Ascending aorta (tissue), 2 donors: ENCODE measurements at places on chromosomes 6 and 20. TPM values are rescaled to one million over a fixed set of nuclear protein-coding genes. Genes with fewer than 3 reads are reported as not detected.

DNA sequence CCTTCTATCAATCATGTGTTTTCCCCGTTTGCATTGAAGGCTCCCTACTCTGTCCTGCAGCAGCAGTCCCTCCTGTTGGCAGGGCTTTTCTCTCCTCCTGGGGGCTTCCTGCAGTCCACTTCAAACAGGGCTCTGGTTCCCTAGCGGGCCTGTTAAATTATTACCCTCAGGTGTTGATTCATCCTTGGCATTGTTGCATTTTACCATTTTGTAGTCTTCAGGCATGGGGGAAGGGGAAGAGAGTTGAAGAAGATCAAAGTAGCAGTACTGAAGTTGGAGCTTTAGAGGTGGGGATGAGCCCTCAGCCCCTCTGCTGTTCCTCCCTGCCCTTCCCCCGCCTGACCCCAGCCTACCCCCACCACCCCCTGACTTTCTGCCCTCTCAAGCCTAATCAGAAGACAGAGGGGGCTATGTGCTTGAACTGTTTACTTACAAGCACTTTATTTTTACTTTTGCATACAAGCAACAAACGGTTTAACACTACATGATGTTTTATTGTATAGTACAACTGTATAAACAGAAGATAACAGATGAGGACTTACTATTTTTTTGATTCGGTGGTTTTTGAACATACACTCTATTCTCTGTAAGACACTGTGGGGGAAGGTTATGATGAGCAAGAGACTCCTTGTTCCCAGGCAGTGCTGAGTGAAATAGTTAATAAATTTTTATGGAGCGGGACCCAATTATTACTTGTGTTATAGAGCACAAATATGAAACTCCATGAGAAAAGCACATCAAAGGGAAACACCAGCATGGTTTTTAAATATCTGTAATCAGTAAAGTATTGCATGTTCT lies 169.7 kb downstream of the EYA4 start:
- DNase-seq, result no peak

DNA sequence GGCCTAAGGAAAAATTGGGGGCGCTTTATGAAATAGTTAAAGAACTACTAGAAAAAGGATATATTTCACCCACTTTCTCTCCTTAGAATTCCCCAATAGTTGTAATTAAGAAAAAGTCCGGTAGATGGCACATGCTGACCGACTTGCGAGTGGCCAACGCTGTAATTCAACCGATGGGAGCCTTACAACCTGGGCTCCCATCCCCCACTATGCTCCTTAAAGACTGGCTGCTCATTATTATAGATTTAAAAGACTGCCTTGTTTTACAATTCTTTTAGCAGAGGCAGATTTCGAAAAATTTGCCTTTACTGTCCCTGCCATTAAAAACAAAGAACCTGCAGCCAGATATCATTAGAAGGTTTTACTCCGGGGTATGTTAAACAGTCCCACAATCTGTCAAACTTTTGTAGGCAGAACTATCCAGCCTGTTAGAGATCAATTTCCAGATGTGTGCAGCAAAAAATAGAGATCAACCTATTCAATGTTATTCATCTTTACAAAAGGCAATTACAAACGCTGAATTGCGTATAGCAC lies 58.5 kb upstream of the PRSS16 start:
- DNase-seq, result no peak

DNA sequence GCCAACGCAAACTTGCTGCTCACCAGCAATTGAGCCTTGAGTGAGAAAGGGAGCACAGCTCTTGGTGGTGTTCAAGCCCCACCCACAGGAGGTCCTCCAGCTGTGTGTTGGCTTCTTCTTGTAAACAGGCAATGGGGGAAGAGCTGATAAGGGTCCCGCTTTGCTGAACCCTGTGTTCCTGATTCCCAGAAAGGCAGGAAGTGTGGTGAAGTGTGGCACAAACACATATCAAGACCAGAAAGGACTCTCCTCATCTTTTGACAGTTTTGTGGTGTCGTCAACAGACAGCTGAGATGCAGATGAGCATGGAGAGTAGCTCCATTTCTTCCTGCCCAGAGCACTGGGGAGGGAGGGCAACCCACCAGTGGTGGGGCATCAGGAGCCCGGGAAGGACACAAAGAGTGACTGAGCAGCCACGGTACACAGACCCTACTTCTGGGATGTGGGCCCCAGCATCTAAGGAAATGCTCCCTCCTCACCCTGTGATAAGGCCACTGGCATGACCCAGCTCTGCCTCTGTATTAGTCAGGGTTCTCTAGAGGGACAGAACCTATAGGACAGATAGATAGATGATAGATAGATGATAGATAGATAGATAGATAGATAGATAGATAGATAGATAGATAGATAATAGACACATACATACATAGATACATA lies 188.9 kb upstream of the TAB2 start:
- DNase-seq, result no peak

OTOR gene
- total RNA-seq, result not detected
